Fibroblast of lung (primary cell): ENCODE measurements at places on chromosomes 7 and 10. TPM values are rescaled to one million over a fixed set of nuclear protein-coding genes. Genes with fewer than 3 reads are reported as not detected.

- peak; percentile 87 for DNase-seq
Observed at GRCh38 chr10:14478604-14479003, 147.9 kb upstream of the FRMD4A start.

GRCh38 chr7:87574630-87575029 lies 26.1 kb downstream of the ABCB1 start:
- DNase-seq: peak; percentile 91

- peak; percentile 98 for DNase-seq
Observed at GRCh38 chr7:20064974-20065862, 152.0 kb downstream of the MACC1 start.

GRCh38 chr7:95608359-95609173 lies 12.2 kb upstream of the PDK4 start:
- peak; percentile 100 for DNase-seq

OR2A5 gene
- total RNA-seq: not detected in 2 replicates

GRCh38 chr7:107643407-107643806 lies 17.2 kb upstream of the SLC26A4 start:
- peak; percentile 61 for DNase-seq

- peak; percentile 71 for DNase-seq
Observed at GRCh38 chr7:157397731-157398691, 61.2 kb downstream of the DNAJB6 start.

DNA sequence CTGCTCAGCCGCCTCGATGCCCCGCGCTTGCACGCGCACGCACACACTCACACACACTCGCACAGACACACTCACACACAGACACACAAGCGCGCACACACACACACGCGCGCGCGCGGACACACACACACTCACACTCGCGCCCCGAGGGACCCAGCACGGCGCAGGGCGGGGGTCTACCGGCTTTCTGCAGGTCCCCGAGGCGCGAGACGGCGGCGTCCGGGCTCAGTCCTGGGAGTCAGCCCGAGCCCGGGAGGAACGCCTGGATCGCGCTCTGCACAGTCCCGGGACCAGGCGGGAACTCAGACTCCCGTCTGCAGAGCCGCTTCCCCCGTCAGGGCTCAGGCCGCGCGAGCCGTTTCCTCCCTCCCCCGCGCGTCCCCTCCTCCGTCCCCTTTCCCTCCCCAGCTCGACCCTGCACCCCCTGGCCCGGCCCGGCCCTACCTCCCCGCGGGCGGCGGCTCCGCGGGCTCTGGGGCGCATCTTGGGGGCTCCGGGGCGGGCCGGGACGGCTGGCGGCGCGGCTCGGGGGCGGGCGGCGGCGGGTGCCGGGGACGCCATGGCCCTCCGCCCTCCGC lies 464 bp downstream of the DENND2A start:
- DNase-seq: peak; percentile 44

GRCh38 chr10:109089779-109090178 lies 833.5 kb downstream of the XPNPEP1 start:
- no peak for DNase-seq

DNA sequence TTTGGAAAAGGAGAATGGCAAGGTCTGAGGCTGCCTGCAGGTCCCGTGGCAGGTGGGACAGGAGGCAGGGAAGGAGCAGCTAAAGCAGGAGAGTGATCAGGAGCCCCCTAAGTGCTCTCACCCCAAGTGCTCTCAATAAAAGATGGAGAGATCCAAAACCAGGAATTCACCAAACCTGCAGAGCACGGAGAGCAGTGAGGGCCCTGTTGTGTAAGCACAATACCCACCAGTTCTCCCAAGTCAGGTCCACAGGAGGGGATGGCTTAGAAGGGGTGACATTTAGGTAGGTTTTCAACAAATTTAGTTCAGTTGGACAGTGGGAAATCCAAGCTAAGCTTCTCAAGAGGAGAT lies 40.8 kb downstream of the GNA12 start:
- no peak for DNase-seq

GRCh38 chr7:31890766-31891165 lies 179.4 kb downstream of the PDE1C start:
- no peak for DNase-seq

MKX gene
- total RNA-seq: 2.8 and 15.0 TPM in 2 replicates

H2BK1 gene
- total RNA-seq: not detected in 2 replicates

GRCh38 chr7:92714280-92714679 lies 122.1 kb downstream of the CDK6 start:
- DNase-seq: peak; percentile 60

DNA sequence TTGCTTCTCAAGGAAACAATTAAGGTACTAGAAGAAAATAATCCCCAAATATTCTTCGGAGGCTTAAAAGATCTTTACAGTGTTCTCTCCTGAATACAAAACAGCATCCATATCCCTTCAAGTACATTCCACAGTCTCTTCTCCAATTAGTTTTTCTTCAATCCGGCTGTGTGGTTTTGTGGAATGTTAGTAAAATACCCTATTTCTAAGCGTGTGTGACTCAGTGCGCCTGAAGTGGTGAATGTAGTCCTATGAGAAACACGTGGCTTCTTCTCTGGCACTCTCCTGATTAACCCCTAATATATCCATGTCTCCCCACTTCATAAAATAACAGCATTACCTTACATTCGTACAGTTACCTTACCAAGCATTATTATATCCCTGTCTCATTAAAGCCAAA lies 570.2 kb downstream of the ARL4A start:
- no peak for DNase-seq

DNA sequence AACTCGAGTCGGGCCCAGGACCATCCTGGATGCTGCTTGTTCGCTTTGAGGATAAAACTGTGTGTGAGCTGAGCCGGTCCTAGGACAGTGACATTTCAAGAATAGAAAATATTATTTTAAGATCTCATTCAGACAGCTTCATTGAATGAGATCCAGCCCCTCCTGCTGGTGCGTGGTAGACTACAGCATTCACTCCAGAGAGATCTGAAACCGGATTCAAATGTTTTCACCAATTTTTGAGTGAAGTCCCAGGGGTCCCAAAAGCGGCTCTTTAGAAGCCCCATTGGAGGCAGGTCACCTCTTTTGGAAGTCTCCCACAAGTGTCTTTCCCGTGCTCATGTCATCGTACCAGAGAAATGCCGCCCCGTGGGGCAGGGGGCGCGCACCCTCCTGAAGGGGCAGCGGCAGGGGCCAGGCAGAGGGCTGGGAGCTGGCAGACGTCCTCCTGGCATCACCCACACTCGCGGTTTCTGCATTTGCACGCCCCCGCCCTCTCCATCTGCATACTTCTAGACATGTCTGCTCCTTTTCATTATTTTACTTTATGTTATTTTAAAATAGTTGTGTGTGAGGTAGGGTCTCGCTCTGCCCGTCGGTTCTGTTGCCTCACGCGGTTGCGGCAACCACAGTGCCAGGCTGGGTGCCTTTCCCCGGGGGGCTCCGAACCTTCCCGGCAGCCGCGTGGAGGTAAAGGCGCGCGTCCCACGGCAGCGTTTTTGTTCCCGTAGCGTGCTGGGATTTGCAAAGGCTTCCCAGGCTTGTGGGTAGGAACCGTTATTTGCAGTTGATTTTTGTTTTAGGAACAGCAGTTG lies 52.3 kb upstream of the DPYSL4 start:
- DNase-seq: no peak

DNA sequence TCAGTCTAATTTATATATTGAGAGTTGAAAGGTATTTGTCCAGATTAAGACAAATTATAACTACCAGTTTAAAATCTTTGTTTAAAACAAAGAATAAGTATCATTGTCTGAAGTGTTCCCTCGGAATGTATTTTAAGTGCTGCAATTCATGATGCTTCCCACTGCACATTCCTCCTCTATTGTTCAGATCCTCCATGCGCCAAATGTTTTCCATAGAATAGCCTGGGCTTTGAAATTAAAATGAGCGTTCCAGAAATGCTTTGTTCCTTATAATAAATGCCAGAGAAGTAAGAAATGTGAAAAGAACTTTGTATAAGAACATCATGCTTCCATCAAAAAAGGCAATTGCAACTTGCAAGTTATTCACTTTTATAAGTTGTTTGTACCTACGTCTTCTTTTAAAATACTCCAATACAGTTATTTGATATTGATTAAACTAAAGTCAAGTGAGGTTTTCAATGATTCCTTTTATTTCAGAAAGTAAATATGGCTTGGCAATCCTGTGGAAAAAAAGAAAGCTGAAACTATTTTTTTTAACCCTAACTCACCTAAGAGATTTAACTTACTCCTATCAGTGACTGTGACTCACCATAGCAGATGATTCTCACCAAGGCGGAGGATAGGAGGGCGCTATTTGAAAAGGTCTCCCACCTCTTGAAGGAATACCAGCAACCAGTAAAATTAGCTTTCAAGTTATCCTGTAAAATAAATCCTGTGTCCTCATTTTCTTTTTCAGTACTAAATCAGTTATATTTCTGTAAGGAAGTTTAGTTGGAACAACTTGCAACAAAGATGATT lies 85.8 kb downstream of the CTNNA3 start:
- no peak for DNase-seq

DNA sequence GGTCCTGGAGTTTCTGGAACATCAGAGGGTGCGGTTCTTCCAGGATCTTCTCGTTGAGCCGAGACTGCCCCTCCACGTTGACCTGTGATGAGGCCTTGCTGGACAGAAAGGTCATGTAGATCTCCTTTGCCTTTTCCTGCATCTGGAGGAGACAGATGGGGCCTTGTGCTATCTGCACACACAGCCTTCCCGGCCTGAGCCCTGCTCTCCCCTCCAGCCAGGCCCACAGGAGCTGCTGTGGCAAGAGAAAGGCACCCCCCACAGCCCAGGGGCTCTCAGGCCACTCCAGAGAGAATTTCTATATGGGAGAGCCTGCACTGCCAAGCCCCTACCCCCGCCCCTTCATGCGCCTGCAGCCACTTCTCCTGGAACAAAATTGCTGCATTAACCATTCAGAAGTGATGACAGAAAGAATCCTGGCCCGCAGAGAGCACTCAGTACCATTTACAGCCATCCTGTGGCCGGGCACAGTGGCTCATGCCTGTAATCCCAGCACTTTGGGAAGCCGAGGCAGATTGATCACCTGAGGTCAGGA lies 26.9 kb downstream of the RGS10 start:
- DNase-seq: no peak

GRCh38 chr10:35442028-35442427 lies 105.7 kb downstream of the CCNY start:
- DNase-seq: no peak

DNA sequence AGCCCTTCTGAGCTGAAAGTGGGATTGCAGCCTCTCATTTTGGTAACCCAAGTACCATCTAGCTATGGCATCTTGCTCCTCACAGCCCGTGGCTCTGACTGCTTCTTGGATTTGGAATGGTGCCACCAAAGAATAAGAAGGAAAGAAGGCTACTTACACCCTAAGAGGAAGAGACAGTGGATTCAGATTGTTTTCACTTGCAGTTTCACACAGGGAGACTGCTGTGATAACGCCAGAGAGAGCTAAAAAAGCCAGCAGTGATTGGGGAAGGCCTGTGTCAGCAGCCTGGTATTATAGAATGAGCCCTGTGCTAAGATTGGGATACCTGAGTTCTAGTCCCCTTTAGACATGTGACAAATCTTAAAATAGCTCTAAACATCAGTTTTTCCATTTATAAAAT lies 3.6 kb upstream of the LRRC4 start:
- no peak for DNase-seq

DNA sequence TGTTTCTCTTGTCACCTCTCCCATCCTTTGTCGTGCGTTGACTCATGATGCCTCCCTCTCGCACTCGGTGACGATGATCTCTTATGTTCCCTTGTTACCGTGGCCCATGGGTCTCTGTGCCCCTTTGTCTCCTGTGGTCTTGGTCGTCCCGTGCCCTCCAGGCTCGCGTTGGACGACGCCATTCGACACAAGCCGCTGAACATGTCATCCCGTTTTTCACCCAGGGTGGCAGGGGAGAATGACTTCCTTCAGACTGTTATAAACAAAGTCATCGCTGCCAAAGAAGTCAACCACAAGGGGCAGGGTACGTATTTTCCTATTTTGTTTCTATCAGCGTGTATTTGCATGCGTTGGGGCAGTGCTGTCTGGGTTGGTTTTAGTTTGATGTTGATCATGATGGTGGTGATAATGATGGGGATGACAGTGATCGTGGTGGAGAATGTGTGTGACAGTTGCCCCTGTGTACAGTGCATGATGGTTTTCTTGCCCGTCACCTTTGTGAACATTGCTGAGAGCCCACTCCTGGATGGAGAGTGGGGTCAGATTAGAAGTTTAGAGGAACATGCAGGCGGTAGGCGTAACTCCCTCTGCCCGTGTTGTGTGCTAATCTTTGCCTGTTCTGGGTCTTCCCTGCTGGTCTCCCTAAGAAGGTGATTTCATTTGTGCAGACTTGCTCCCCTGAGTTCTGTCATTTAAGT lies 107.0 kb downstream of the DOCK1 start:
- DNase-seq: no peak

- no peak for DNase-seq
Observed at GRCh38 chr10:45353186-45353585, 20.8 kb upstream of the ALOX5 start.

DNA sequence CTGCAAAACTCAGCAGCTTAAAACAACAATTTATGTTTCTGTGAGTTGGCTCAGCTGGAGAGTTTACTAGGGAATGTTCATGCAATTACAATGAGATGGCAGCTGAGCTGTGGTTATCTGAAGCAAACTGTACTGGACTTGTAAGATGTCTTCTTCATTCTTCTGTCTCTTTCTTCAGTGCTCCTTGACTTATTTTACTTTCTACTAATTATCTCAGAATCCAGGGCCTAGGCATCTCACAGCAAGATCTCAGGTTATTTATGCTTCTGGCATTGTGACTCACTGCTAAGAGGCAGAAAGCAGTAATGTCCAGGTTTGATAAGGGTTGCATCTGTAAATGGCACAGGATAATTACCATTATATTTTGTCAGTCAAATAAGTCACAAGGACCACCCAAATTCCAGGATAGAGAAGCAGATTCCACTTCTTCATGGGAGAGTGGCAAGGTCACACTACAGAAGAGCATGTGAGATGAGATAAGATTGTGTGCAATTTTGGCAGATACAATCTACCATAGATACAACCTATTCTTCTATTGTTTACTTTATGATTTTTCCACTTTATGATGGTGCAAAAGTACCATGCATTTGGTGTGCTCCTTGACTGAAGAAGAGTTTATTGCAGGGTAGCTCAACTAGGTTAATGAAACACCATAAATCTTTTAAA lies 16.8 kb downstream of the VIM start:
- peak; percentile 28 for DNase-seq

GRCh38 chr10:62467527-62467926 lies 93.4 kb downstream of the ZNF365 start:
- DNase-seq: no peak

DNA sequence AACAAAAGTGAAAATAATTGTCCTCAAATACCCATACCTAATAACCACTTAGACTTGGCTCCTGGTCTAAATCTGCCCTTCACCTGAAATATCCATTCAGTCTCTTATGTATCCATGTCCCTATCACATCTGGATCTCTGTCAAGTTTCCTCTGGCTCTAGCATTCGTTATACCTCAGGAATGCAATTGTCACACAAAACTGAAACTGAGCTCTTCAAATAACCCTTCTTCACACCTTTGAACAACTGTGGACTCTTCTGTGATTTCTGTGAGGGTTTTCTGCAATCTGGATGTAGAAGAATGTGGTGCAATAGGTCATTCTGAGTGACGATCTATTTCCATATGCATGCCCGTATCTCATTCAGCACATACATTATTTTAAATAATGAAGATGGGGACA lies 53.5 kb upstream of the FGL2 start:
- DNase-seq: no peak

MUC12 gene
- 0.50 and 0.51 TPM in 2 replicates for total RNA-seq

- DNase-seq: no peak
Observed at GRCh38 chr7:11021468-11021867, 47.8 kb downstream of the PHF14 start.

GRCh38 chr7:27162561-27163287 lies 2.6 kb downstream of the HOXA9 start:
- no peak for DNase-seq

SLC39A12 gene
- total RNA-seq: not detected in 2 replicates
